ENCODE measurements at places on chromosomes 1 and 21.

GRCh38 chr1:45508295-45509151 lies 8.4 kb downstream of the MMACHC start:
- DNase-seq, result no peak

DNA sequence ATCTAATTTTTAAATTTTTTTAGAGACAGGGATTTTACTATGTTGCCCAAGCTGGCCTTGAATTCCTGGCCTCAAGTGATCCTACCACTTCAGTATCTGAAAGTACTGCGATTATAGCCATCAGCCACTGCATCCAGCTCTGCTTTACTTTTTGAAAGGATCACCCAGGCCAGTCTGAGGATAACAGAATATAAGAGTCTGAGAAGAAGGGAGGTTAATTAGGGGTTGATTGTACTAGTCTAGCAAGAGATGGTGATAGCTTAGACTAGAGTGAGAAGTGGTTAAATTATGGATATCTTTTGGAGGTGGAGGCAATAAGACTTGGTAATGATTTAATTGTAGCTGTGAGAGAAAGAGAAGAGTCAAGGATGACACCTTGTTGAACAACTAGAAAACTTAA lies 32.2 kb downstream of the PHACTR4 start:
- no peak for DNase-seq

- no peak for DNase-seq
Measured at GRCh38 chr1:149966405-149966804, 29.7 kb upstream of the MTMR11 start.

DNA sequence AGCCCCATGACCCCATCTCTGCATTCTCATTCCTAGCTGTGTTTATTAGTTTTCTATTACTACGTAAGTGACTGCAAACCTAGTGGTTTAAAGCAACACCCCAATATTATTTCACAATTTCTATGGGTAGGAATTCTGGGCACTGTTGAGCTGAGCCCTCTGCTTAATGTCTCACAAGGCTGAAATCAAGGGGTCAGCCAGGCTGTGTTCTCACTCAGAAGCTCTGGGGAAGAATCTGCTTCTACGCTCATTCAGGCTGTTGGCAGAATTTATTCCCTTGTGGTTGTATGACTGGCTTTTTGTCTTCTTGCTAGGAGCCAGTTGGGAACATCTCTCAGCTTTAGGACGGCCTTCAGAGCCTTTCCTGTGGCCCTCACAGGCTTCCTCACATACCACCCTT lies 181.0 kb downstream of the GIPC2 start:
- DNase-seq, result no peak

DNA sequence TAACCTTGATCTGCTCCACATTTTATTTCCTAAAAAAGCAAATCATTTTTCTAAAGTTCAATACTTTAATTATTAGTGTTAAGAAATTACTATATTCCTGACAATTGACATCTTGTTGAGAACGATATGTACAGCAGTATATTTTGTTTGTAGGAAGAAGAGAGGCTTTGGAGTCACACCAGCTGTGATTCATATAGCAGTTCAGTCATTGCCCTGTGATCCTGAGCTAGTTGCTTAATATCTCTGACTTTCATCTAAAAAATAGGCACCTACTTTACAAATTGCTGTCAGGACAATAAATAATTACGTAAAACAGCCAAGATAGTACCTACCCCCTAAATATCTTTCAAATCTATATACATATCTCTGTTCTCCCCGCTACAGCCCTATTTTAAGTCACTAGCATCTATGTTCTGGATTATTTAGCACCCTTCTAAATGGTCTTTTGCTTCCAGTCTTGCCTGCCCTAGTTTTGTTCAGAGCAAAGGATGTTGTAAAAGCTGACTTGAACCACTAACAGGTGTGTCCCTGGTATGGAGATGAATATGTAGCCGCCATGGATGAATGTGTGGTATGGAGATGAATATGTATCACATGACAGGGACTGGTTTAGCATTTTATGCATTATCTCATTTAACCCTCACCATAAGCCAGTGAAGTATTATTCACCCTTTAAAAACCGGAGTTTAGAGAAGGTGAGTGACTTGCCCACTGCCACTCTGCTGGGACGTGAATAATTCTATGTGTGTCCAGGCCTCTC lies 42.2 kb downstream of the RNF220 start:
- peak; percentile 28 for DNase-seq

- DNase-seq, result no peak
Measured at GRCh38 chr1:230863449-230863848, 4.9 kb downstream of the C1orf198 start.

- DNase-seq, result no peak
Measured at GRCh38 chr1:170720661-170721060, 56.7 kb downstream of the PRRX1 start.

GRCh38 chr21:36749935-36750575 lies 51.1 kb downstream of the SIM2 start:
- DNase-seq, result no peak

- DNase-seq, result no peak
Measured at GRCh38 chr1:64508629-64509028, 38.7 kb downstream of the CACHD1 start.

DNA sequence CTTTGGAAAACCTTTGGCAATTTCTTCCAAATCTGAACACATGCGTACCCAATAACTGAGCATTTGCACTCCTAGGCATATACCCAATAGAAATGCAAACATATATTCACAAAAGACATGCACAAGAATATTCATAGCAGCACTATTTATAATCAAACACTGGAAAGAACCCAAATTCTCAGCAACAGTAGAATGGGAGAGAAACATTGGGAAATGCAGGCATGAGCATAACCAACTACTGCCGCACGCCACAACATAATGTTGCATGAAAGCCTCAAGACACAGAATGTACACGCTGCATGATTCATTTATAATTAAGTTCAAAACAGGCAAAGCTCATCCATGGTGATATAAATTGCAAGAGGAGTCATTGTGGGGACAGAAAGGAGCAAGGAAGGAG lies 69.5 kb upstream of the FBXO28 start:
- DNase-seq, result no peak

DNA sequence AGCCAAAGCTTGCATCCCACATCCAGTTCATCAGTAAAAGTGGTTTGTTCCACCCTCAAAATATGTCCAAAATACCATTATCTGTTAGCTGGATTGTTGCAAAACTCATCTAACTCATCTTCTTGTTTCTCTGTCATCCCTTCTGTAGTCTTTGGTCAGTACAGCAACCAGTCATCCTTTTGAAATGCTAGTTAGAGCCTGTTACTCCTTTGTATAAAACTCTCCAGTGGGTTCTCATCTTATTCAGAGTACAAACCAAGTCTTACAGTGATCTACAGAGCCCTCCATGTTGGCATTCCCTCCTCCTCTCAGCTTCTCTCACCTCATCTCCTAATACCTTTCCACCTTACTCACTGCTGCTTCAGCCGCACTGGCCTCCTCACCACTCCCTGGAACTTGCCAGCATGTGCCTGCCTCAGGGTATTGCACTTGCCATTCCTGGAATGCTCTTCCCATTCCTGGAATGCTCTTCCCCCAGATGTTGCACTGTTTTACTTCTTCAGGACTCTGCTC lies 70.6 kb downstream of the LAMC1 start:
- DNase-seq, result no peak

DNA sequence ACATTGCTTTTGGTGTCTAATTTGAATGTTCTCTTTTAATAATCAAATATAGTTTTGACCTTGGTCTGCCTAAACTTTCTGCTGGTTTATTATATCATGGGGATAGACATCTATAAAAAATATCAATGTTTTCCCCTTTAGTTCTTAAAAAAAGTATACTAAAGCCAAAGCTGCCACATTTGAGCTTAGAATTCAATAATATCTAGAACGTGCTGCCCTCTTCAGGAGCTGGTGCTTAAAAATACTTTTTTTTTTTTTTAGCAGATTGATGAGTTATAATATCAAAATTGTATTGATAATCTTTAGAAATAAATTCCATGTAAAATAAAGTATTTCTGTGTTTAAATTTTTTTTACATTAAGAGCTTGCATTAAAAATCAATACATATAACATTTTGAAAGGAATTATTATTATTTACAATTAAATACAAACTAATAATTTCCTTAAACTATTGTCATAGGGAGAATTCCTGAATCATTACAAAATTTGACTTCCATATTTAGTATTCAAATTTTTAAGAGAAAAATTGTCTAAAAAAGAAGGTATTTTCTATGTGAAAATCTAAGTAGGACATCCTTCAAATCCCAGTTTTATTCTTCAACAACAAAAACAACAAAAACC lies 40.1 kb upstream of the ADGRL2 start:
- DNase-seq, result no peak

GRCh38 chr1:197844651-197845050 lies 57.8 kb upstream of the C1orf53 start:
- DNase-seq, result no peak

DNA sequence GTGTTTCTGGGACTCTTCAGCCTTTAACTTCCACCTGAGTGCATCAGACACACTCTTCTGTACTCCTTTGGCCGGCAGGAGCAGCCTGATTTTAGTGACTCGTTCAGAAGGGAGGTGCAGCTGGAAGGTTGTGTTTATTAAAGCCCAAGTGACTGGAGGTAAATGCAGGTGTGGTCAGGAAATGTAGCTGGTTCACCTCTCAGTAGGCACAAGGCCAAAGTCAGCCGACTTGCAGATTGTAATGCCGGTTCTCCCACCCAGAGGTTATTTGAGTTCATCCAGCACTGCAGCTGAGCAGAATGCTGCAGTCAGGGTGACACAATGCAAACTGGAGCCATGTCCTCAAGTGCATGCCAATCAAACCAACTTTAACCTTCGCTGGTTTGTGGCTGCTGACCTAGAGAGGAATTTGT lies 91.5 kb downstream of the SPATA46 start:
- no peak for DNase-seq

DNA sequence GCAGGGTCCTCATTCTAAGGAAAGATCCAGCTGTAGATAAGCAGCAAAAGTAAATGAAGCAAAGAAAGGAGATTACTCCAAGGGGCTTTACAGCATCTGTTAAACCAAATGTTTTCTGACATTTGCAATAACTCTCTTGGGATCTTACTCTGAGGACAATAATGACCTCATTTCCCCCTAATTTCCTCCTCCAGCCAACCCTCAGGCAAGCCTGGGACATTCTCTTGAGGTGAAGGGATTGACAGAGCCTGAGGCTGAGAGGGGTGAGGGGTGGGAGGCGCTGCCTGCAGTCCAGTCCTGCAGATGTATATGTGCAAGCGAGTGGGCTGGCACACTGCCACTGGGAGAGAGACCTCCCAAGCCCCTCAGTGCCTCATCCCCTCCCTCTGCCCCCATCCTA lies 40.5 kb upstream of the NEK2 start:
- DNase-seq, result no peak

- no peak for DNase-seq
Measured at GRCh38 chr1:114105421-114105979, 48.2 kb downstream of the SYT6 start.

GRCh38 chr1:40625076-40625475 lies 40.4 kb downstream of the RIMS3 start:
- DNase-seq, result peak; percentile 42

- no peak for DNase-seq
Measured at GRCh38 chr1:240244968-240245628, 153.4 kb downstream of the FMN2 start.

DNA sequence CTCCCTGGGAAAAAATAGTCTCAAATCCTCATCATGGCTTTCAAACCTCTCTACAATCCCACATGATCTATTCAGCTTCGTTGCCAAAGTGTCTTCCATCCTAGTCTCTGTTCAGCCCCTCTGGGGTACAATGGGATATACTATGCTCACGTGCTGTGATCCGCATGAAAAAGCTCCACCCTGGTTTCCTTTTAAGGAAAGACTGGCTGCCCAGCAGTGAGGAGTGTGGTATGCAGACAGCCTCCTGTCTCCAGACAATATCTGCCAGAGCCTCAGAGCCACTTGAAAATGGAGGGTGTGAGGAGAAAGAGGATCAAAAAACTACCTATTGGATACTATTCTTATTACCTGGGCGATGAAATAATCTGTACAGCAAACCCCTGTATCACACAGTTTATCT lies 194.5 kb downstream of the LHX8 start:
- DNase-seq, result no peak

DNA sequence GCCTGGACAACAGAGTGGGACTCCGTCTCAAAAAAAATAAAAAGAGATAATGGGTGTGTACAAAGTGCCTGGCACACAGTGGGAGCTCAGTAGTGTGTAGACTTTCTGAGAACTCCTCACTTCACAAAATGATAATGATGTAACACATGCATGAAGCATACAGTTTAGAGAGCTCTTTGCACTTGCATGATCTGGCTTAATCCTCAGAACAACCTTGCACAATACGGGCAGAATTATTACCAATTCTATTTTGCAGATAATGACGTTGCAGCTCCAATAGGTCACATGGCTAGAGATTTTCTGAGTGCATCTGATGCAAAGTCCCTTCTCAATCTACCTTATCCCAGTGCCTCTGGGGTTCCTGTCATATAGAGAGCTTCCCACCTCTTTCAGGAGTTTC lies 71.4 kb downstream of the CD247 start:
- no peak for DNase-seq

DNA sequence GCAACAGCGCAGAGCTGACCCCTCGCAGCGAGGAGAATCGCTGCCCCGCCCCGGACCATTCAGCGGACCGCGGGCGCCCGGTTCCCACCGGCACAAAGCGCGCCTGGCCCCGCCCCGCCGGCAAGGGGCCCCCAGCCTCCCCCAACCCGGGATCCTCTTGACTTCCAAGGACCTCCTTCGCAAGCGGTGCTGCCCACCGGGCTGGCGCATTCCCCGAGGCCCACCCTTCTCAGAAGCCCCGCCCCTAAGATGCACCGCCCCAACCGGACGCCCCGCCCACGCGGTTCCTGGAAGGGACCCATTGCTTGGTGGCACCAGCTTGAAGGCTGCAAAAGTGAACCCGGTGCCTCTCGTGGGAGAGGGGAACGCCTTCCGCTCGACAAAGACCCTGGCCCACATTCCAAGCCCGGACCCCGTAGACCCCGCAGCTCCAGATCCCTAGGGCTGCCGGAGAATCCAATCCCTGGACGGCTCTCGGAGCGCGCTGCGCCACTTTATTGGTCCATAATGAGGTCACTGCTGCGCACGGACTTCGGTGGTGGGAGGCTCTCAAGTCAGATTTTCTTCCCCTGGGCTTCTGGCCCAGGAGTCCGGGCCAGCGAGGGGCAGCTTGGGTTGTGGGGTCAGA lies 2.0 kb downstream of the HES3 start:
- peak; percentile 75 for DNase-seq

DNA sequence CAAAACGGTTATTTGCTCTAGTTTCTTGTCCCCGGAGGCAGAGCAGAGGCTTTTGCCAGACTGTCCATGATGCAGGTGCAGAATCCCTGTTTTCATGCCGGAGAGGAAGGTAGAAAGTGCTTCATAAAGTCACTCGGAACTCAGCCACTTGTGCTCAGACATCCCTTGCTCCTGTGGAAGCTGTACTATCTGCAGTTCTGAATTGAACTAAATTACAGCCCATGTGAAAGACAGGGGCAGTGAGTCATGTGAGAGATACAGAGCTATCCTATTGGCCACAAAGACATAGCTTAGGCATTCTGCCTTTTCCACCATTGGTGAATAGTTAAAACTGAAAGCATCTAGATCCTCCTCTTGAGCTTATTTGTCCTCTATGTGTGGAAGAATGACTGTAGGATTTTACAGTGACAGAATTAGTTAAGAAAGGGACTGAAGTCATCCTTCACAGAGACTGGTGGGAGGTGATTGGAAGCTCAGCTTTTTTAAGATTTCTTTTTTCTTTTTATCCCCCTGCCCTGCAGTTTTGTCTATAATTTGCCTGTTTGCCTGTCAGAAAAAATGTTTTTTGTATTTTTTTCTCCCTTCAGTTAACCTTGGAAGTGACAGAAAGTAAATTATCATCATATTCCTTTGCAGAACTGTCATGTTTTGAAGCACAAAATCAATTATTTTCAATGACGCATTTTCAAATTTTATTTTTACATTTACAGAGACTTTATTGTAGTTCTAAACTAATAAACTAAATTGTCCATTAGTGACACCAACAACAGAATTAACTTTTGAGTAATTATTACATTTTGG lies 298.6 kb downstream of the PTPRC start:
- DNase-seq, result peak; percentile 93

Measured in activated CD4-positive, alpha-beta T cell treated with anti-CD3 and anti-CD28 coated beads, Interleukin-10, Interleukin-2, amounts not matched to agents 100 ng/mL and 50 ng/mL, durations not matched to agents 16 hours and 8 hours (primary cell).